ENCODE measurements at places on chromosomes 2 and 18.

DNA sequence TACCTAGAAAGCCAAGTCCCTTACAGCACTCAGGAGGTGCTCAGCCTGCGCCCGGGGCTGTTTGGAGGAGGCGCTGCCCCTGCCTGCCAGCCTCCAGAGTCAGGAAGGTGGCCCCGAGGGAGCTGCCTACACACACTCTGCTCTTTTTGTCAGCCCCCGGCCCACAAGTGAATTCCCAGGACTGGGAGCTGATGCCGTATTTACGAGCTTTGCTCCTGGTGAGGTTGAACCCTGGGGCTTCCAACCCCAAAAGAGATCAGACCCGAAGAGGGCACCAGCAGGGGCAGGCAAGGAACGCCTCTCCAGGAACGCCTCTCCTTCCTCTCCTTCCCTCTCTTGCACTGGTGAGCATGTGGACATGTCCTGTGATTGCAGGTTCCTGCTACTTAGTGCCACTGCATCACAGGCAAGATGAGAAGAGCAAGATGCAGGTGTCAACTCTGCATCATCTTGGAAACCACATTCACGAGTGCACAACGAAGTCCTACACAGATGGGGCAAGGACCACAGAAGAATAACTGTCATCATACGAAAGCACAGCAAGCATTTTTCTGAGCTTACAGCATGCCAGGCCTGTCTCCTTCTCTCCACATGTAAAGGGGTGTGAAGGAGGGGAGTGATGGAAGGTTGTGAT is 126.7 kb downstream of the NDUFA10 start:
- no peak for DNase-seq

GRCh38 chr18:12326711-12327460 is 18.8 kb downstream of the TUBB6 start:
- DNase-seq: no peak

GRCh38 chr2:157858846-157859245 is 17.3 kb downstream of the ACVR1 start:
- no peak for DNase-seq

DNA sequence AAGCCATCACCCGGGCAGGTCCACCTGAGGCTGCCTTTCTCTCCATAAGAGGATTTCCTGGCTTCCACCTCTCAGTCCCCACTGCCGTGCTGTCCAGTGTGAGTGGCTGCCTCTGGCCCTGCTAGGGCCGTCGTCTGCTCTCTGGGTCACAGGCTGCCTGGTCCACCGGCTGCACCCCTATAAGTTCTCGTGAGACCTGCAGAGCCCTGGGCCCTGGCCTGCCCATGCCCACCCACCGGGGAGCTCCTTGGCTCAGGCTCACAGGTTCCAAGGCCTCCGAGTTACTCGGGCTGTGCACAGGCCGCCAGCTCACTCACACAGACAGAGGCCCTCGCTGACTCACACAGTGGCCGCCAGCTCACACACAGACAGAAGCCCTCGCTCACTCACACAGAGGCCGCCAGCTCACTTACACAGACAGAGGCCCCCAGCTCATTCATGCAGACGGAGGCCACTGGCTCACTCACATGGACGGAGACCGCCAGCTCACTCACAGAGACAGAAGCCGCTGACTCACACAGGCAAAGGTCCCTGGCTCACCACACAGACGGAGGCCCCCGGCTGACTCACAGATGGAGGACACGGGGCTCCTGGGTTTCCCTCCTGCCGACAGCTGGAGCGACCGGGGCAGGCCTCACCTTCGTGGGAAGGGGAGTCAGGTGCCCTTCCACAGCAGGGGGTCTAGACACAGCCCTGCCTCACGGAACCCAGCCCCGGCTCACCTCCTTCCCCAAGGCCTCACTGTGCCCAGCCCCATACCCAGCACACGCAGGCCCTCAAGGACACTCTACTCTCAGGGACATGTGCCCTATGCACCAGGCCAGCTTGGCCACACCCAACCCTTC is 334.1 kb upstream of the MYT1L start:
- DNase-seq: no peak

DNA sequence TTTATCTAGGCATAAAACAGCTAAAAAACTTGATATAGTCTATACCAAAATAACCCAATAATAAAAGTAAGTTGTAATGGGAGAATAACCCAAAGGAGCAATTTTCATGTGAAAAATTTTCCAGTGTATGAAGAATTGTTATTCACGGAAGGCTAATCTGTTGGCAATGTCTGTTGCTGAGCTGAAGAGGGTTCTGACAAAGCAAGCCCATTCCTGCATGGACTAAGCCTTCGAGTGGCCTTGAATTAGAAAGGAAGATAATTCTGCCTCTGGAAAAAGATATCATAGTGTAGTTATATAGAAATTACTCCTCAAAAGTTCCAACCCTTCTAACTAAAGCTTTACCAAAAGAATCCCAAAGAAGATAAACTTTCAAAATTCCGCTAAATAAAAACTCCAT is 101.5 kb downstream of the MAP2 start:
- DNase-seq: no peak

DNA sequence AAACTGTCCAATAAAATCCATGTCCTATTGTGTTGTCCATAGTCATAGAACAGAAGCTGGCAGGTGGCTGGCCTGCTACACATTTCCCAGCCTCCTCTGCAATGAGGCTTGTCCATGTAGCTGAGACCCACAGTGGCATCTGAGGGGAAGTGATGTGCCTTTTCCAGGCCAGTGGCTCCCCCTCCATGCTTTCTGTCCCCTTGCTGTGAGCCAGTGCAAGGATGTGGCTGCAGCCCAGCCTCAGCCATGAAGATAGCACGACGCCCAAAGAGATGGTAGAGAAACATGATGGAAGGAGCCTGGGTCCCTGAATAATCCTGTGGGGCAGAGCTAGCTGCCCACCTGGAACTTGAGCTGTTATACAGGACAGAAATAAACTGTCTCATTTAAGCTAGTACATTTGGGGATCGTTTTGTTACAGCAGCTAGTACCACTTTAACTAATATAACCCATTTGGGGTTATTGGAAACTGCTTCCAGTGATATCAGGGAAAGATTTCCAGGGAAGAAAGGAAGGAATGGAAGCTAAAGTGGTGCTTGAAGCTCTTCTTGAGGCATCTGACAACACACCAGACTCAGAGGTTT is 40.3 kb downstream of the SFXN5 start:
- DNase-seq: no peak

DNA sequence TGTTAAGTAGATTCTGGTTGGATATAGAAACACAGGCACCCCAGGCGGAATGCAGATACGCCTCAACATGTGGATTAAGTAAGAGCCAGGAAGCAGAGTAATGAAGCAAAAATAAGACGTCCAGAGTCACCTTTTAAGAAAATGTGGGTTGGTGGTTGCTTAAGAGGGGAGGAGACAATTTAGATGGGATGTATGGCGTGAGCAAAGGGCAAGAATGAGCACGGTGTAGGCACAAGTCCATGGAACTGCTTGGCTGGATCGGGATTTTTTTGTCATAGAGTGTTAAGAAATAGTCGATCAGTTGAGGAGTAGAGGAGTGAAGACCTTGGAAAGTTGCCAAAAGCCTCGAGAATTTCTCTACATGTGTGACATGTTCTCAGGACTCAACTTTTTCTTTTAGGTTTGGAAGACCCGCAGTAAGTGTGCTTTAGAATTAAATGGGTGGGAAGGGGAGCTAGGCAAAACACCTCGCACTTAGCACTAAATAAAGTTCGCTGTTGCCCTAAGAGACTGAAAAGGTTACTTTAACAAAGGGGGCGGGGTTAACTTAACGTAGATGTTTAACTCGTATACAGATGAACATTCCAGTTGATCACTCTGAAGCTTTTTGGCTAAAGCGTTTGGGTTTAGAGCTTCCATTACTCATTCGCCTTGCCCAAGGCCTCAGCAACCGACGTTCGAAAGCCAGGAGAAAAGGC is 716 bp upstream of the SLC39A10 start:
- no peak for DNase-seq

DNA sequence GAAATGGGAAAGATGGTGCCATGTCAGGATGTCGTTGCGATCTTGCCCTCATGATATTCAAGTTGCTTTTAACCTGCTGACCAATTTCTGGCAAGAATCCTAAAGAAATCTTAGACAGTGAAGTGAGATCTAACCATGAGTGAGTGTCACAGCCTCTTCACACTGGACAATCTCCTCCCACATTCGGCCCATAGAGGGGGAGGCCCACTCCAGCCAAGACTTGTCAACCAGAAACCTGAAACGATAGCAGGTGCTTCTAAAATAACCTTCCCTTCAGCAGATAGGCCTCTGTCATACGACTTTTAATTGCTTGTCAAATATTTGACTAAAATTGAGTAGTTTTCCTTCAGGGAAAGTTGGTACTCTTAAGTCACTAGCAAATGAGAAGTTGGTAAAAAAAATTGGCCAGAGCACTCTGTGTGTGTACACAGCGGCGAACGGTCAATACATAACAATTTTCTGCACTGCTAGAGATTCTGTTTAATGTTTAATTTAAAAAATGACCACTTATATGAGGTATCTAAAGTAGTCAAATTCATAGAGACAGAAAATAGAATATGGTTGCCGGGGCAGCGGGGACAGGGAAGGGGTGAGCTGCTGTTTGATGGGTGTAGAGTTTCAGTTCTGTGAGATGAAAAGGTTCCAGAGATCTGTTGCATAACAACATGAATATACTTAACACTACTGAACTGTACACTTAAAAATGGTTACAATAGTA is 110.2 kb downstream of the VAPA start:
- no peak for DNase-seq

DNA sequence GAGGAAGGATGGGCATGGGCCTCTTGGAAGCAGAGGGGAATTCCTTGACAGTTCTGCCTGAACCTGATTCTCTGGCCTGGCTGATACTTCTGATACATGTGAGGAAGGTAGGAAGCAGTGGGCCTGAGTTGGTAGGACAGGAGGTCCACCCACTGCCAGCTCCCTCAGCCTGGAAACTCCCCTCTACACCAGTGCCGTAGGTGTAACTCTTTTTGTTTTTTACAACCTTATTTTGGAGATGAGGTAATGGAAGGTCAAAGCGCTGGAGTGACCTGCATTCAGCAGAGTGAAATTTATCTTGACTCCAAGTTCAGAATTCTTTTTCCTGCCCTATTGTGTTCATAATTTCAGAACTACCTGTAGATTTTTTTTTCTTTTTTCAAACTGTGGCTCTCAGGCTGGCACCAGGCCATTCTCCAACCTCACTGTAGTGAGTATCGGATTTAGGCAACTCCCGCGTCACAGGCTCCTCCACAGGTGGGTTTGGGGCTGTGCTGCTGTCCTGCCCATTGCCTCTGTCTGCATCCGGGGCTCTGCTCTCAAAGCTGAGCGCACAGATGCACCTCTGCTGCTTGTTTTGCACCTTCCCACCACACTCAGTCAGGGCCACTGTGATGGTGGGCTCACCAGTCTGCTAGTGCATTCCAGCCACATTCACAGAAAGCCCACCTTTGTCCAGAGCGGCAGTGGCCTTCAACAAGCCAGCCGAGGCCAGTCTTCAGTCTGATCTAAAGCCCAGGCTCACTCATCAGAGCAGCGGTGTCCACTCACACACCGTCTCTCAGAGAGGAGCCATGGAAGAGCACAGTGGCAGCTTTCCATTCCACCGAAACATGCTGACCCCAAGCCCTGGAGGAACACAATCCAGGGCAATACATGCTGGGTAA is 87.2 kb downstream of the UXS1 start:
- DNase-seq: no peak

GRCh38 chr18:29753379-29753778 is 1289.2 kb downstream of the DSC3 start:
- DNase-seq: no peak

DNA sequence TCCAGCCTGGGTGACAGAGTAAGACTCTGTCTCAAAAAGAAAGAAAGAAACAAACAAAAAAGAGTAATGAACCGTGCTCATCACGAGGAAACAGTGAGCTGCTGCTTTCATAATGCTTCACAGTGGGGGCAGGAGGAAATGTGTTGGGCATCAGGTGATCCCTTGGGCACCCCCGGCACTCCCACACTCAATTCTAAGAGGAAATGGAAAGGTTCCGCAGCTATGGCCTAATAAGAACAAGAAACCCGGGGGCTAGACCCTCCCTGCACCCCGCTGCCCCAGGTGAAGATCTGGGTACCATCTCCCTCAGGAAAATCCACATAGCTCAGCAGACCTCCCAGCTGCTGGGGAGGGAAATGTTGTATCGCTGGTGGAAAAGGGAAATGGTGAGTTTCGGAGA is 118.9 kb downstream of the LPIN1 start:
- DNase-seq: no peak

GRCh38 chr2:59567151-59567550 is 986.3 kb downstream of the BCL11A start:
- DNase-seq: no peak

DNA sequence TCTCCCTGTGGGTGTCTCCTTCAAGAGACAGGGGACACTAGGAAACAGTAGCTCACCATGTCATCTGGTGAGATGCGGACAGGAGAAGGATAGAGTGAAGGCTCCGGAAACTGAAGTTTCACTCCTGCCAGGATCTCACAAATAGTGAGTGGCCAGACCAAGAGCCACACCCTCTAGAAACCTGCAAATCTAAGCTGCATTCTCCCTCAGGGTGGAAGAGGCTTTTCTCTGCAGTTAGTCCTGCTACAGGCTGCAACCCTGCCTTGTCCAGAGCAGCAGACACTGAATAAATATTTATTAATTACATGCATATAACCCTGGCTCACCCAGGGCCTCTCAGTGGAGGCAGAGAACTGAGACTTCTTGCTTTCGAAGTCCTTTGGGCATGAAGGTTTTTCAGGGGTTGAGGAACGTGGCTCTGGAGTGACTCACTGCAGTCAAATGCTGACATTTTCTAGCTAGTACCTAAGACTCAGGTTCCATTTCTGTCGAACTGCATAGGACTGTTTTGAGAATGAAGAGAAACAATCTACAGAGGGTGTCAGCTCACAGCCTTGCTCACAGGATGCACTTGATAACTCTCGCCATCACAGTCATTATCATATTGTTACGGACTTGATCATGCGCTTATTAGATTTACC is 87.3 kb downstream of the ACTR2 start:
- DNase-seq: no peak

GRCh38 chr2:39175026-39175812 is 54.4 kb upstream of the SOS1 start:
- DNase-seq: no peak

- no peak for DNase-seq
Observed at GRCh38 chr2:54254180-54254579, 1.8 kb downstream of the TSPYL6 start.

GRCh38 chr2:8090748-8091700 is 590.8 kb upstream of the ID2 start:
- DNase-seq: peak; percentile 66

- no peak for DNase-seq
Observed at GRCh38 chr2:105571445-105571987, 172.7 kb upstream of the FHL2 start.

Data from stimulated activated naive CD8-positive, alpha-beta T cell treated with anti-CD3 and anti-CD28 coated beads, Interleukin-15, Interleukin-2, amounts not matched to agents 100 U/mL and 50 U/mL, for 24 hours (primary cell).